ENCODE measurements at places on chromosomes 5 and 9.

DNA sequence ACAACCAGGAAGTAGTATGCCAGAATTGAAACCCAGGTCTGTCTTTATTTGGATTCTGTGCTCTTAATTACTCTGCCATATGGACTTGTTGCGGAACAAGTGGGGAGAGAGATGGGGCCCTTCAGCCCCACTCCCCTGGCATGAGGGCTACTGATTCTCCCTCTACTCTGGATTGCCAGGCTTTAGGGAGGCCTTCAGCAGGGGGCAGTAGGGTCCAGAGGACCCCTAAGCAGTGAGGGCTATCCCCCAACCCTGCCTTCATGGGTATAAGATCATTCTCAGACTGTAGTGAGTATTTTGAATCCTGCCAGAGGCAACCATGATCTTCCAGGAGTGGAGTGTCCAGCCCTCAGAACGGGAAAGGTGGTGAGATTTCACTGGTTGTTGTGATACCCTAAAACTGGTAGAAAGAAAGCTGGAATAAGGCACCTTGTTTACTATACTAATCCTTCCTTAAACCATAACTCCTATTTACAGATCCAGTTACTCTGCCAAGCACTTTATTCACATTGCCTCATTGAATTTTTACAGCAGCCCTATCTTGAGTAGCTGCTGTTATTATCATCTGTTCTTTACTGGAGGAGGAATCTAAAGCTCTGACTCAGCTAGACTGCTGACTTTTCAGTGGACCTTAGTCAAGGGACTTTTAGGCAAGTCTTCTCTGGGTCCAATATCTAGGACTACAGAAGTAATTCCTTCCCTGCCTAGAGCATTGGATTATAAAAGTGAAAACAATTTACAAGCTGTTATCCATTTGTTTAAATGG is 31.3 kb upstream of the LARP1 start:
- DNase-seq = no peak

- no peak for DNase-seq
Observed at GRCh38 chr5:56648460-56649034, 166.8 kb upstream of the MAP3K1 start.

DNA sequence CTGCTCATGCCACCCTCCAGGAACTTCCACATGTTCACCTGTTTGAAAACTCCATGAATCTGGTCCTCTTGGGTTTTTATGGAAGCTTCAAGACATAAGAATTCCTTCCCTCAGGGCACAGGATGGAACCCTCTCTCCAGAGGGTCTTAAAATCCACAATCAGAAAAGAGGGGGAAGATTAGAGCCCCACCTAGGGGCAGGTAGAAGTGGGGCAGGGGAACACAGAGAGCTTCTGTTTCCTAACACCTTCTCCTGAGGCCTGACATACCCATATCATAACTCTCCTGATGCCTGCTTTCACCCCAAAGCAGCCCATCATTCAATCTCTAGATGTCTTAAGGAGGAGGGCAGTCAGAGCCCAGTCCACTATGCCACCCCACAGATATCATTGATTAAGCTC is 1087.7 kb upstream of the ARRDC3 start:
- DNase-seq = no peak

- no peak for DNase-seq
Observed at GRCh38 chr5:39059064-39059463, 15.1 kb downstream of the RICTOR start.

DNA sequence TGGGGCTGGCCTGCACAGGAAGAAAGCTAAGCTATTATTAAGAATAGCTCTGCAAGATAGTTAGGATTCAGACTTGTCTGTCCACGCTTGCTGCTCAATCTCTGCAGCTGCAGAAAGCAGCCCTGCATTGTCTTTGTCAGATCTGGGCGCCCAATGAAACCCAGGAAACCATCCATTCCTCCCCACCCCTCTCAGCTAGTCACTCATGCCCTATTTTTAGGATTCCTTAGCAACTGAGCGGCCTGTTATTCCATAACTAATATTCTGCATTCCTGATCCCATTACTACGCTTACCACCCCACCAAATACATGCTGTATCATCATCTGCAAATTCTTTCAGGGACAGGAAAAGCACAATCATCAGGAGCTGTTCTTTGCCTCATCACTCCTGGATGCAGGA is 52.9 kb upstream of the APC start:
- DNase-seq = no peak

GRCh38 chr5:150656191-150657132 is 4.6 kb upstream of the MYOZ3 start:
- DNase-seq = peak; percentile 82

All from CD4-positive, alpha-beta T cell treated with Interleukin-6 at 100 ng/mL for 8 hours (primary cell).